AG04449 (cell line): ENCODE measurements at places on chromosomes 6 and 20.

DNA sequence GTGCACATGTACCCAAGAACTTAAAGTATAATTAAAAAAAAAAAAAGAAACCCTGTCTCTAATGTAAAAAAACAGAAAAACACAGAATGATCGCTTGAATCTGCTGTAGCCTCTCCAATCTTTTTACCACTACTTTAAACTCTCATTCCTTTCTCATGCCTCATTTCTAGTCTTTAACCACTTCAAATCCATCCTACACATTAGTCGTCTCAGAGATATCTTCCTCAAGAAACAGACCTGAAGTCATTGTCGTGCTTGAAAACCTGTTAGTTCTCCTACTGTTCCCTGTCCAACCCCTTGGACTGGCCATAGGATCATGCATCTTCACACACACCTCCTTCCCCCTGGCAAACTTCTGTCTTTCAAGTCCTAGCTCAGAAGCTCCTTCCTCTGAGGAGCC, 112.1 kb upstream of the BCLAF1 start:
- DNase-seq = no peak

- DNase-seq = no peak
Measured at GRCh38 chr6:25387483-25387882, 108.3 kb downstream of the CARMIL1 start.

DNA sequence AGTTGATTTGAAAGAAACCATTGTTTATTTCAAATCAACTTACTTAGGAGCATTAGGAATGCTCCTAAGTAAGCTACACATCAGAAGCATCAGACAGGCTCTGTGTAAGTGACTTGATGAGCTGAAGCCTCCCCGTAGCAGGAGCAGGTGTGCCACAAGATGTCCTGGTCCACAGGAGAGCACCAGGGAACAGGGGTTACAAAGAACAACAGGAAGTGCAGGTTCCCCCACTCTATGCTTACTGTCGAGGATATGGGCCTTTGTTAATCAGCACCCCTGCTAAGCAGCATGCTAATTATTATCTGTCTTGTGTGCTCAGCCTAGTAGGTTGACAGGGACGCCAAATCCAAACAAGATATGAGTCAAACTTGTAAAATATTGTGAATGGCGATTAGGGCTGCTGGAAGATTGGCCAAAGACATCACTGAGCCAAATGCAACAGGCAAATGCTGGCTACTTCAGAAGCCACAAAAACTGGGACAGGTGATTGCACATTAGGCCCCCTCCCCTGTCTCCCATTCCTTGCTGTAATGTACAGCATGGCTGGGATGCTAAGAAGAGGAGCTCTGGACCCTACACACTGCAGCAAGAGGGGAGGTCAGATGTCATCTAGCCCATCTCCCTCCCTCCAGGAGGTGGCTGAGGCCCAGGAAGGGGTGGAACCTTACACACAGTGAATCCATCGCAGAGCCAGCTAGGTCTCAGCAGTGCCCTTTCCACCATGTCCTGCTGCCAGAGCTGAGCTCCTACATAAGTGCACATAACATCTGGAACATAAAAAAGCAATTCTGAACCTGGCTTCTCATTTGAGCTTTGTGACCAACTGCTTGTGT, 939 bp downstream of the TGM3 start:
- DNase-seq = no peak

- DNase-seq = no peak
Measured at GRCh38 chr6:133959667-133960368, 6.8 kb downstream of the TBPL1 start.
